ENCODE measurements at places on chromosomes 3 and 15.
A peak's percentile ranks its signal among the peaks of the same experiment; 100 is the strongest.

DNA sequence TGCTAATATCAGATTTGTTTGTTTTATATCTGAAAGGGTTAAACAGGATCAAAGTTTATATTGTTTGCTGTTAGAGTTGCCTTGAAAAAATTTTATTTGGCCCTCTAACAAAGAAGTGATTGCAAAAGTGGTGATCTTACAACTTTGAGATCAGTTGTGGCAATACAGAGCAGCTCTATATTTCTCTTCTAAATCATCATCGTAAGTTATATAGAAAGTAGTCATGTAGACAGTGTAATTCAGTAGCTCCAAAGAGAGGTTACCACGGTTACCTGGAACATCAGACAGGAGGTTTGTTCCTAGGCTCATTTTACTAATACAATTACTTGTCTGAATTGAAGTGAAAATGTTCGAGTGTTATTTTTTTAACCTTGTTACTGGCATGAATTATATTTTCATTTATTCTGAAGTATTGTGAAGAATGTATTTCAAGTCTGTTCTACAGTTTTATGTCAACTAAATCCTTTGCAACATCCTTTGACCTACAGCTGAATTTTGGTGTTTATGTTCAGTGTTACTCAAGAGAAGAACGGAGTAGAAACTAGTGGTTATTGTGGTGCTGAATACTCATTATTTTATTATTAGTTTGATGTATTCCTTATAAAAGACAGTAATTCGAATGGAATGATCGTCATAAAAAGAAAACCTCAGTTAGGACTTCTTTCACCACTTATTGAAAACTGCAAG, 214.2 kb downstream of the NAALADL2 start:
- no peaks in the 10 kb centered on the region for H3K36me3 ChIP-seq
- H3K4me1 ChIP-seq, result no peaks in the 10 kb centered on the region
- DNase-seq, result no peak
- no peak overlapping the region for H3K27ac ChIP-seq

- H3K36me3 ChIP-seq, result no peaks in the 10 kb centered on the region
- H3K27me3 ChIP-seq, result no peaks in the 10 kb centered on the region
- no peak overlapping the region for H3K4me3 ChIP-seq
- H3K4me1 ChIP-seq, result no peaks in the 10 kb centered on the region
Observed at GRCh38 chr3:151926956-151927355, 53.5 kb downstream of the SUCNR1 start.

GRCh38 chr15:100308213-100308600, 33.6 kb downstream of the ADAMTS17 start:
- no peaks in the 10 kb centered on the region for H3K36me3 ChIP-seq
- no peak overlapping the region for H3K4me3 ChIP-seq
- no peak for DNase-seq

DNA sequence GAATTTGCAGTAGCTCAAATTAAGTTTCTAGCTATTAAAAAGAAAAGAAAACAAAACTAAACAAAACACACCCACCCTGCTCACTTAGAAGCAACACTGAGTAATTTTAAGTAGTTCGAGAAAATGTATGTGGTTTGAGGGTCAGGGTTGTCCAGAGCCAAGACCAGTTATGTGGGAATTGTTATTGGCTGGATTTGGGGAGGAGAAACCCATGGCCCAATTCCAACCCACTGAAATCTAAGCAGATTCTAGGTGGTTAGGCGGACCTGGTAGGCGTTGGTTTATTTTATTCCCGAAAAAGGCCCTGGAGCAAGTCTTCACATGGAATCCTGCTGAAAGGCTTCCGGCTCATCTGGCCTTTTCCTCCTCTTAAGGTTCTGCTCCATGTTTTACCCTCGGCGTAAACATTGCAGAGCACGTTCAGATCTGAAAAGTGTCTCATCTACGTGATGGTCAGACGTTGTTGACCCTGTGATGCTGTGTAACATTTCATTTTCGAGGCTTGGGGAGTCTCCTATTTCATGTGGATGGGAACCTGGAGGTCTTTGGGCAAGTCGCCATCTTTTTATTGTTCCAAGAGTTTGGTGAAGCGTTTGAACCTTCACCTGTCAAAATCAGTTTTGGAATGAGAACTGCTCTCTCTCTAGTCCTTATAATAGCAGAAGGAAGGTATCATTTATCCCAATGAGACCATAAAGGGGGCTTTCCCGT, 64.0 kb downstream of the FLNB start:
- peak overlapping the region; percentile 58 for H3K27ac ChIP-seq
- H3K4me1 ChIP-seq, result no peaks in the 10 kb centered on the region
- H3K27me3 ChIP-seq, result no peaks in the 10 kb centered on the region
- no peaks in the 10 kb centered on the region for H3K36me3 ChIP-seq
- H3K4me3 ChIP-seq, result no peak overlapping the region

DNA sequence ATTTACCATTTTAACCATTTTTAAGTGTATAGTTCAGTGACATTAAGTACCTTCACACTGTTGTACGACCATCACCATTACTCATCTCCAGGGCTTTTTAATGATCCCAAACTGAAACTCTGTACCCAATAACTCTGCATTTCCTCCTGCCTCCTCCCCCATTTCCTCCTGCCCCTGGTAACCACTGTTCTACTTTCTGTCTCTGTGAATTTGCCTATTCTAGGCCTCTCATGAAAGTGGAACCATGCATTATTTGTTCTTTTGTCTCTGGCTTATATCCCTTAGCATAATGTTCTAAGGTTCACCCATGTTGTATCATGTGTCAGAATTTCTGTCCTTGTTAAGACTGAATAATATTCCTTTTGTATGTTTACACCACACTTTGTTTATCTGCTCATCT, 154.2 kb downstream of the MECOM start:
- no peaks in the 10 kb centered on the region for H3K27me3 ChIP-seq
- no peaks in the 10 kb centered on the region for H3K36me3 ChIP-seq
- H3K4me3 ChIP-seq, result no peak overlapping the region

- no peaks in the 10 kb centered on the region for H3K36me3 ChIP-seq
- no peaks in the 10 kb centered on the region for H3K27me3 ChIP-seq
- H3K27ac ChIP-seq, result no peak overlapping the region
- no peak overlapping the region for H3K4me3 ChIP-seq
Observed at GRCh38 chr3:121985846-121986245, 36.2 kb downstream of the ILDR1 start.

DNA sequence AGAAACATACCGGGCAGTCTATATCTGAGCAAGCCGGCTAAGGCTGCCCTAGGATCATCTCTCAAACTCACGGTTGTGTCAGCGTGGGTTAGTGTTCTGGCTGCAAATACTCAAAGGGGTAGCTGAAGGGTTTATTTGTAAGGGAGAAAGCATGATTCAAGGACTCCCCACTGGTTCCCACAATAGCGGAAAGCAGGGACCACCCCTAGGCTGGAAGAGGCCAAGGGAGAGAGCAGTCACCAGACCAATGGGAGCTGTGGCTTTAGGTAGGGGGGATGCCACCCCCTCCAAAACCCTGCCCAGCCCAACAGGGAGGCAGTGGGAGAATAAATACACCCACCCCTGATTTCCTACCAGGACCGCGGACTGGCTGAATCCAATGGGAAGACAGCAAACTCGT, 7.3 kb upstream of the LMCD1 start:
- H3K4me3 ChIP-seq, result no peak overlapping the region
- no peaks in the 10 kb centered on the region for H3K27me3 ChIP-seq
- H3K4me1 ChIP-seq, result no peaks in the 10 kb centered on the region

DNA sequence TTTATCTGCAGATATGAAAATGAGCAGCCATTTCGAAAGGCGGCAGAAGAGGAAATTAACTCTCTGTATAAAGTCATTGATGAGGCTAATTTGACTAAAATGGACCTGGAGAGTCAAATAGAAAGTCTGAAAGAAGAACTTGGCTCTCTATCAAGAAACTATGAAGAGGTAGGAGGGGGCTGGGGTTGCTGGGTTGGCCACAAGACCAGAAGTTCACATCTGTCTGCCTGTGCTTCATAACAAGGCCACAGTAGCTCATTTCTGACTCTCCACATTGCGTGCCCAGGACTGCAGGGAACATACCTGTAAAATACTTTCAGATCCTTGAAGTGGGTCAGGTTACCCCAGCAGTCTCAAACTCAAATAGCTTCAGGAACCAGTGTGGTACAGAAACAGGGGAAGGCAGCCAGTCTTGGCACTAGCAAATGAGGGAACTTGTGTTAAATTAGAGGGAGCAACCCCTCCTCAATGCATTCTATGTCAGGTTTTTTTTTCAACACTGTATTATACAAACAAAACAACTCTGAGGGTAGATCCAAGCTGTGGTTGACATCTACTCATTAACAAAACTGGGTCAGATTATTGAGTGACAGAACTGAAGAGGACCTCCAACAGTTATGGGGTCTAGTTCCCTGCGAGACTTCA, 48.7 kb downstream of the BFSP2 start:
- no peaks in the 10 kb centered on the region for H3K36me3 ChIP-seq
- H3K27ac ChIP-seq, result peak overlapping the region; percentile 13
- no peak overlapping the region for H3K4me3 ChIP-seq
- no peaks in the 10 kb centered on the region for H3K27me3 ChIP-seq
- DNase-seq, result no peak
- no peaks in the 10 kb centered on the region for H3K4me1 ChIP-seq

- H3K27me3 ChIP-seq, result no peaks in the 10 kb centered on the region
- H3K36me3 ChIP-seq, result no peaks in the 10 kb centered on the region
- no peak overlapping the region for H3K27ac ChIP-seq
- DNase-seq, result no peak
- no peaks in the 10 kb centered on the region for H3K4me1 ChIP-seq
- no peak overlapping the region for H3K4me3 ChIP-seq
Observed at GRCh38 chr3:168782193-168782592, 686.5 kb upstream of the GOLIM4 start.

- H3K27me3 ChIP-seq, result no peaks in the 10 kb centered on the region
- H3K4me3 ChIP-seq, result no peak overlapping the region
- H3K4me1 ChIP-seq, result no peaks in the 10 kb centered on the region
- no peak overlapping the region for H3K27ac ChIP-seq
Observed at GRCh38 chr15:50702762-50703334, 16.3 kb upstream of the TRPM7 start.

GRCh38 chr3:59046839-59047238, 3.0 kb downstream of the CFAP20DC start:
- H3K27me3 ChIP-seq, result no peaks in the 10 kb centered on the region
- no peaks in the 10 kb centered on the region for H3K36me3 ChIP-seq
- H3K4me3 ChIP-seq, result no peak overlapping the region
- no peak for DNase-seq
- no peak overlapping the region for H3K27ac ChIP-seq

DNA sequence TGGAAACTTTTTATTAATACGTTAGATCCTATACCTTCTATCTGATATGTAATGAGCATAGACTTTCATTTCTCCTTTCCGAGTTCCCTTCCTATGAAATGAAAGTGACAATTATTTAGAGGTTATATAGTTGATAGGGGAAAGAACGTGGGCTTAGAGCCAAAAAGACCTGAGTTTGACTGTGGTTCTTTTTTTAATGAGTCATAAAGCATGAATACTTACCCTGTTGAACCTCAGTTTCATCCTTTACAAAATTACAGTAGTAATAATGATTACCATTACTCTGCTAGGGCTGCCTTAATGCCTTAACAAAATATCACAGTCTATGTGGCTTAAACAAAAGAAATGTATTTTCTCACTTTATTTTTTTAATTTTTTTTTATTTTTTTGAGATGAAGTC, 75.9 kb downstream of the AGBL1 start:
- no peak for DNase-seq
- H3K27ac ChIP-seq, result no peak overlapping the region
- H3K4me3 ChIP-seq, result no peak overlapping the region
- no peaks in the 10 kb centered on the region for H3K27me3 ChIP-seq
- H3K36me3 ChIP-seq, result no peaks in the 10 kb centered on the region

- H3K4me3 ChIP-seq, result no peak overlapping the region
- no peak overlapping the region for H3K27ac ChIP-seq
- no peaks in the 10 kb centered on the region for H3K4me1 ChIP-seq
- DNase-seq, result no peak
Observed at GRCh38 chr15:54638666-54639065, 558.1 kb downstream of the RSL24D1 start.

DNA sequence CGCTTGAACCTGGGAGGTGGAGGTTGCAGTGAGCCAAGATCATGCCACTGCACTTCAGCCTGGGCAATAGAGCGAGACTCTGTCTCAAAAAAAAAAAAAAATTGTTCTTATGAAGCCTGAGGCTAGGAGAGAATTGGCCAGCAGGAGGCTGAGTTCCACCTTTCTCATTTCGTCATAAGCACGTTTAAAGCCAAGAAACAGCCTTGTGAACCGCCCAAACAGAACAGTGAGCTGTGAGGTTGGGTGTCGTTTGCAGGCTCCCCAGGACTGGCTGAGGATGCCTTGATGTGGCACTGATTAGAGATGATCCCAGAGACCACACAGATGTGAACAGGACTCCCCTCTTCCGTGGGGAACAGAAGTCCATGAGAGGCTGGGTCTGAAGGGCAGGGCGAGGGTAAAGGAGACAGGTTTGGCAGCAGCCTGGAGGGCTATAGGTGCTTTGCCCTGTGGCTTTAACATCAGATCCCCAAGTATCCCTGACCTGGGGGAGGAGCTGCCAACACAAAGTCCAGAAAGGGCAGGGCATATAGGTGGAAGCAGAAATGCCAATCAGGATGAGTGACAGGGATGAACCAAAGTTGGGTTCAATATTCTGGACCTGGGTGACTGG, 52.9 kb downstream of the CLEC3B start:
- no peaks in the 10 kb centered on the region for H3K36me3 ChIP-seq
- no peak overlapping the region for H3K4me3 ChIP-seq
- no peak for DNase-seq
- no peak overlapping the region for H3K27ac ChIP-seq
- no peaks in the 10 kb centered on the region for H3K4me1 ChIP-seq

- H3K36me3 ChIP-seq, result no peaks in the 10 kb centered on the region
- no peak overlapping the region for H3K4me3 ChIP-seq
- DNase-seq, result peak; percentile 34
- no peak overlapping the region for H3K27ac ChIP-seq
Observed at GRCh38 chr15:100020189-100020588, 287.0 kb upstream of the LYSMD4 start.

GRCh38 chr15:72078887-72079286, 39.1 kb downstream of the MYO9A start:
- H3K4me1 ChIP-seq, result no peaks in the 10 kb centered on the region
- no peaks in the 10 kb centered on the region for H3K36me3 ChIP-seq
- H3K4me3 ChIP-seq, result no peak overlapping the region
- no peak overlapping the region for H3K27ac ChIP-seq
- H3K27me3 ChIP-seq, result no peaks in the 10 kb centered on the region

DNA sequence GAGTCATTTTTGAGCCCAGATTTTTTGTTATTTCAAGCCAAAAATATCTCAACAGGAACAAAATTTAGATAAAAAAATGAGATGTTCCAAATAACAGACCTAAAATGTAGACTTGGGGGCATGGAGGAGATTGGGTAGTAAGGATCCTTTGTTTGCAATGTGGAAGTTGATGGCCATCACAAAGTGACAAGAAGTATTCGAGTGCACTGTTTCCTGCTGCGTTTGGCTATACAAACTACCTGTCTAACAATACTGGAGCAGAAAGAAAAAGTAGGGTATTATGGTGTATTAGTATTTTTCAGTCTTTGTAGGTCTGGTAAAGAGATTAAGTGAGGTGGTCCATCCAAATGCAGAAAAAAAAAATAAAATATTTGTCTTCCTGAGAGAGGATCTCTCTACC, 284.2 kb downstream of the C3orf38 start:
- H3K27ac ChIP-seq, result no peak overlapping the region
- H3K36me3 ChIP-seq, result no peaks in the 10 kb centered on the region
- H3K4me1 ChIP-seq, result no peaks in the 10 kb centered on the region
- H3K4me3 ChIP-seq, result no peak overlapping the region
- no peaks in the 10 kb centered on the region for H3K27me3 ChIP-seq

- no peaks in the 10 kb centered on the region for H3K36me3 ChIP-seq
- no peak for DNase-seq
- H3K4me1 ChIP-seq, result no peaks in the 10 kb centered on the region
Observed at GRCh38 chr3:194608981-194609380, 24.2 kb downstream of the TMEM44 start.
